T-helper 17 cell (primary cell): ENCODE measurements at places on chromosomes 4 and X.

DNA sequence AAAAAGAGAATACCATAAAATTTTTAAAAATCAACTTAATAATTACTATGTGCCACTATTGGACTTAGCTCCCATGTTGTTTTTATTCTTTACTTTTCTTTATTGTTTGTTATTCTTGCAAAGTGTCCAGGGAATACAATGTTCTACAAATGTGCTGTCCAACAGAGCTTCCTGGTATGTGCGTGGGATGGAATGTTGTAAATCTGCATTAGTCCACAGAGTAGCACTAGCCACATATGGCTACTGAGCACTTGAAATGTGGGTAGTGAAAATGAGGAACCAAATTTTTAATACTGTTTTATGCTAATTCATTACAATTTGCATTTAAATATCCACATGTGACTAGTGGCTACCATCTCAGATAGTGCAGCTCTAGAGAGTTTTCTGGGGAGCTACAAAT lies 14.3 kb upstream of the CORIN start:
- H3K36me3 ChIP-seq = peaks cover 5% of the 10 kb centered on the region
- H3K27ac ChIP-seq = no peak overlapping the region
- peaks cover 2% of the 10 kb centered on the region for H3K4me1 ChIP-seq
- H3K4me3 ChIP-seq = no peak overlapping the region

DNA sequence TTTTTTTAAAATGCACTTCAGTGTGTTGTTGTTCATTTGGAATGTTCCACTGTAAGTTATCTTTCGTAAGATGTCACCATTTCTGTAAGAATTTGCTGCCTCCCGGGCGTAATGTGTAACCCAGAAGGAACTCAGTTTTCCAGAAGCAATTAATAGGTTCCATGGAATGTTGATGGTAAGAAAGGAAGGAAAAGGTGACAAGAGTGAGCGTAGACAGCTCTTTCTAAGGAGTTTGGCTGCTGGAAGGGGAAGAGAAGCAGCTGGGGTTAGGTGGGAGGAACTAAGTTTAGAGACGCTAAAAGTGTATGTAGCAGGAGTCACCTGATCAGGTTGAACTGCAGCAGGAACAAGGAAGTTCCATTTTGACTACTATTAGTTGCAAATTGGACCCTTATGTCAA lies 35.9 kb downstream of the PNMA5 start:
- peak overlapping the region; percentile 81 for H3K27ac ChIP-seq
- H3K27me3 ChIP-seq = no peaks in the 10 kb centered on the region
- no peak for DNase-seq
- H3K4me1 ChIP-seq = peaks cover 2% of the 10 kb centered on the region
- peak overlapping the region; percentile 31 for H3K4me3 ChIP-seq
- H3K36me3 ChIP-seq = peaks cover 3% of the 10 kb centered on the region

GRCh38 chr4:141347684-141348083 lies 127.0 kb downstream of the ZNF330 start:
- peaks cover 2% of the 10 kb centered on the region for H3K36me3 ChIP-seq
- H3K4me3 ChIP-seq = no peak overlapping the region
- peaks cover 35% of the 10 kb centered on the region for H3K27me3 ChIP-seq
- no peak for DNase-seq

DNA sequence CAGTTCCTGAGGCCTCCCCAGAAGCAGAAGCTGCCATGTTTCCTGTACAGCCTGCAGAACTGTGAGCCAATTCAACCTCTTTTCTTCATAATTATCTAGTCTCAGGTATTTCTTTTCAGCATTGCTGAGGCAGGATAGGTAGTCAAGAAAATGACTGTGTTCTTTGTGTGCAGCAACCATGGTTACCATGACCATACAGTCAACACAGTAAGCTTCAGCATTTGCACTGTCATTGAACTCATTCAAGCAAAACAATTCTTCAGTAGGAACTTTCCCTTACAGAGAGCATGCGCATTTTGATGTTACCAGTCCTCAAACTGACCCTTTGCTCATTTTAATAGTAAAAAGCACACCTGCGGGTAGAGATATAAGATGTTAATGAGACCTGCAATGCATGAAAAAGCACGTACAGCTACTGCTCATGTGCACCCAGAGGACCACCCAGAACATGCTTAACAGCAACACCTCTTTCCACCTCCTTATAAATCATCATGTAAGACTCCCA lies 180.8 kb downstream of the PRKX start:
- peaks cover 9% of the 10 kb centered on the region for H3K27me3 ChIP-seq
- H3K27ac ChIP-seq = no peak overlapping the region
- H3K4me3 ChIP-seq = no peak overlapping the region

- peak overlapping the region; percentile 68 for H3K4me3 ChIP-seq
- no peaks in the 10 kb centered on the region for H3K27me3 ChIP-seq
- DNase-seq = no peak
- peaks cover 2% of the 10 kb centered on the region for H3K36me3 ChIP-seq
- H3K4me1 ChIP-seq = peaks cover 44% of the 10 kb centered on the region
Measured at GRCh38 chr4:113636877-113637276, 124.7 kb downstream of the CAMK2D start.

GRCh38 chr4:154854362-154854761 lies 73.3 kb downstream of the RBM46 start:
- H3K27me3 ChIP-seq = no peaks in the 10 kb centered on the region
- H3K36me3 ChIP-seq = no peaks in the 10 kb centered on the region
- no peak overlapping the region for H3K4me3 ChIP-seq
- no peak overlapping the region for H3K27ac ChIP-seq
- DNase-seq = no peak

DNA sequence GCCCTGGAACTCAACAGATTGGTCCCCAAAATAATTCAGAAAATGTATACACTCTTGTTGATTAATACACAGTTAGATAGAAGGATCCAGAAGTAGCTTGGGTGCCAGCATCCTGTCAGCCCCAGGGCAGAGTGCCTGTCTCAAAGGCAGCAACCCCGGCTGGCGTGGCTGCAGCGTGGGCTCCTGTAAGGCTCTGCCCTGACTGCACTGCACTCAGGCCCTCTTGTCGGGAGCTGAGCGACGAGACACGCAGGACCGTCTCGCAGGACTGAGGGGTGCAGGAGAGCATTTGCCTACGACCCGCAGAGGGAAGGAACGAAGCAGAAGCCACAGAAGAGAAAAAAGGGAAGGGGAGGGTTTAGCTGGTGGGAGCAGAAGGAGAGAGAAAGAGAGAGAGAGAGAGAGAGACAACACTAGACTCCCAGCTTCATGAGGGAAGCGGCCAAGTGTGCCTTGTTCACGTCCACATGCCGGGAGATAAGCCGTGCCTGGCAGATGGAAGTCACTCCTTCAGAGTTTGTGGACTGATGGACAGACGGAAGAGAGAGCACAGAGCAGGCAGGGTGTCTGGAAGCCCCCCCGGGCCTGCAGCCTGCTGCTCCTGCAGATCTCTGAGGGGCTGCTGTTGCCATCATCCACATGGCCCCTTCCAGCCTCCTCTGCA lies 38.7 kb upstream of the HELT start:
- H3K36me3 ChIP-seq = peaks cover 2% of the 10 kb centered on the region
- DNase-seq = no peak
- peaks cover 20% of the 10 kb centered on the region for H3K27me3 ChIP-seq
- H3K27ac ChIP-seq = no peak overlapping the region
- H3K4me3 ChIP-seq = no peak overlapping the region

GRCh38 chr4:7515390-7515902 lies 80.7 kb upstream of the PSAPL1 start:
- H3K27ac ChIP-seq = no peak overlapping the region
- H3K27me3 ChIP-seq = peaks cover 63% of the 10 kb centered on the region
- H3K4me1 ChIP-seq = peaks cover 3% of the 10 kb centered on the region
- no peak overlapping the region for H3K4me3 ChIP-seq

DNA sequence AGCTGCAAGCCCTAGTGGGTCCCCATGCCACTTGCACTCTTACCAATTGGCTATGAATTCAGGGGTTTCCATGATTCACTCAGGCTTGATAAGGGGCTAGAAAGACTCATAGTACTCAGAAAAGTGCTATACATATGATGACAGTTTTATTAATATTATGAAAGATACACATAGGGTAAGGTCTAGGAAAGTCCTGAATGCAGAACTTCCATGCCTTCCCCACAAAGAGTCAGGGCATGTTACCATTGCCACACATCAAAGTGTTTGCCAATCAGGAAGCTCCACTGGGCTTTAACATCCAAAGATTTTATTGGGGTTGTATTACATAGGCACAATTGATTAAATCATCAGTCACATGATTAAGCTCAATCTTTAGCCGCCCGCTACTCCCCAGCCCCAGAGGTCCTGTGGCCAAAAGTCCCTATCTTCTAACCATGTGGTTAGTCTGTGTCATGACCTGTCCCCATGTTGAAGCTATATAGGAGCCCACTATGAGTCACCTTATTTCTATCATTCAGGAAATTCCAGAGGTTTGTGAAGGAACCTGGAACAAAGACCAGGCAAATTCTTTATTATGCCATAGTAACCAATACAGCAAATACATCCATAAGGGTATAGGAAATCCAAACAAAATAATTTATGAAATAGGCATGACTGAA lies 635.6 kb downstream of the STPG2 start:
- H3K4me3 ChIP-seq = no peak overlapping the region
- no peaks in the 10 kb centered on the region for H3K36me3 ChIP-seq

GRCh38 chr4:185904381-185904780 lies 92.4 kb upstream of the SORBS2 start:
- H3K36me3 ChIP-seq = no peaks in the 10 kb centered on the region
- no peaks in the 10 kb centered on the region for H3K4me1 ChIP-seq
- no peak overlapping the region for H3K27ac ChIP-seq
- peaks cover 19% of the 10 kb centered on the region for H3K27me3 ChIP-seq

DNA sequence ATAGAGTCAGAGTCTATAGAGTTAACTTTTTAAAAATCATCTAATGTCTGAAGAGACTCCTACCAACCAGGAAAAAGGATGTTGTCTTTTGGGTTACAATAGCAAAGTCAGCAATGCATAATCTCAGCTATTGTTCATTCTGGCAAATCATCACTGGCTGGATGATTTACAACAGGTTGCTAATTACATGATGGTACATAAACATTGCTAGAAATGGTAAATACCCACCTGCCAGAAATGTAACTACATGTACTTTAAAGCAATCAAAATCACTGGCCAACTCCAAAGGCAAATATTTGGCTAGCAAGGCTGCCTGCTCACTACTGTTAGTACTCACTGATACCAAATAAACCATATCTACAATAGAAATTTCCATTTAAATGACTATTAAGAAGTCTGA lies 91.1 kb downstream of the PPP3CA start:
- H3K4me1 ChIP-seq = peaks cover 46% of the 10 kb centered on the region
- DNase-seq = no peak
- H3K27ac ChIP-seq = no peak overlapping the region

DNA sequence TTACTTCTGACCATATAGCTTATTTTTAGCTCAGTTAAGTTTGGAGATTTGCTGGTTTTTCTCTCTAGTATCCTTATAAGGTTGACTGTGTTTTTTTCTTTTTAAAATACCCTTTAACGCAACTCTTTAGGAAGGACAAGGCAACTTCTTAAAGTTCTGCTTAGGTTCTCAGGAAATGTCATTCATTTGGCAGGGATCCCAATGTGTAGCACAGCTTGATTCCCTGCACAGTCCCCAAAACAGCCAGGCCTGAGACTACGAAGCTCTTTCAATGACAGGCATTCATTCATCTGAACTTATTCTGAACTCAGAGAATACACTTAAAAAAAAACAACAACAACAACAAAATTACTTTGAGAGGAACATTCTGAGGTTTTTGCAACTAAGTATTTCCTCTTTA lies 1765.8 kb downstream of the PCDH7 start:
- H3K27me3 ChIP-seq = no peaks in the 10 kb centered on the region
- no peaks in the 10 kb centered on the region for H3K36me3 ChIP-seq
- H3K4me3 ChIP-seq = no peak overlapping the region
- no peak for DNase-seq

GRCh38 chr4:113537628-113538027 lies 223.9 kb downstream of the CAMK2D start:
- H3K4me3 ChIP-seq = no peak overlapping the region
- H3K4me1 ChIP-seq = peaks cover 7% of the 10 kb centered on the region
- H3K27ac ChIP-seq = no peak overlapping the region
- no peak for DNase-seq
- H3K36me3 ChIP-seq = peaks cover 11% of the 10 kb centered on the region
- H3K27me3 ChIP-seq = no peaks in the 10 kb centered on the region

DNA sequence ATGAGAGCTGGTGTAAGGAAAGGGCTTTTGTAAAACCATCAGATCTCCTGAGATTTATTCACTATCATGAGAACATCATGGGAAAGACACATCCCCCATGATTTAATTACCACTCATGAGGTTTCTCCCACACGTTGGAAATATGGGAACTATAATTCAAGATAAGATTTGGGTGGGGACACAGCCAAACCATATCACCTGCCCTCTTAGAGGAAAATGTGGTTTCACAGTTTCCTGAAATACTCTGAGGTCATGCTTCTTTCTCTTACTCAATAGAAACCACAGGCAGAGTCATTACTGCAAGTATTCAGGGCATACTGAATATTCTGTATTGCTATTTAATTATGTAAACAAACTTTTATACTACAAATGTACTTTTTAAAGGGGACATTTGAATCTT lies 1453.3 kb downstream of the PCDH18 start:
- no peak for DNase-seq
- H3K27me3 ChIP-seq = no peaks in the 10 kb centered on the region
- no peaks in the 10 kb centered on the region for H3K36me3 ChIP-seq
- no peak overlapping the region for H3K27ac ChIP-seq

- DNase-seq = no peak
- no peak overlapping the region for H3K4me3 ChIP-seq
- no peak overlapping the region for H3K27ac ChIP-seq
- H3K27me3 ChIP-seq = no peaks in the 10 kb centered on the region
- H3K36me3 ChIP-seq = no peaks in the 10 kb centered on the region
Measured at GRCh38 chrX:123442764-123443163, 258.7 kb downstream of the GRIA3 start.

- H3K36me3 ChIP-seq = no peaks in the 10 kb centered on the region
- peaks cover 14% of the 10 kb centered on the region for H3K4me1 ChIP-seq
- peaks cover 4% of the 10 kb centered on the region for H3K27me3 ChIP-seq
Measured at GRCh38 chrX:24260842-24261550, 52.9 kb downstream of the SUPT20HL2 start.

DNA sequence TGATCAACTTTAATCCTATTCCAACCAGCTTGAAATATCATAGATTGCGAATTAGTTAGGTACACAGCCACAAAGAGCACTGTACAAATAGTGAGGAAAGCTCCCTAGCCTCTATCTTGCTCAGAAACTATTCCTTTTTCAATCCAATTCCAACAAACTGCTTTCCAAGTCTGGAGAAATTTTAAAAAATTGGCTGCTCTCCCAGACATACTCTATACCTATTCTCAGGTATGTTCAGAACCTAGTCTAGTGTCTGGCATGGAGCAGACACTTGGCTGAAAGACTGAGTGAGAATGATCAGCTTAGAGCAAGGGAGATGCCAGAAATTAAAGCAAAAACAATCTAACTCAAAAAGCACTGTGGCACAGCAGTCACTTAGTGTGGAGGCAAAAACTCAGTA lies 105.9 kb downstream of the SLC10A7 start:
- no peak overlapping the region for H3K4me3 ChIP-seq
- H3K27ac ChIP-seq = no peak overlapping the region
- DNase-seq = no peak

- no peak overlapping the region for H3K27ac ChIP-seq
- no peaks in the 10 kb centered on the region for H3K4me1 ChIP-seq
- H3K27me3 ChIP-seq = no peaks in the 10 kb centered on the region
- H3K36me3 ChIP-seq = no peaks in the 10 kb centered on the region
- no peak overlapping the region for H3K4me3 ChIP-seq
Measured at GRCh38 chrX:11375614-11376119, 82.5 kb downstream of the AMELX start.

GRCh38 chr4:143481361-143481760 lies 32.1 kb upstream of the SMARCA5 start:
- H3K27me3 ChIP-seq = peaks cover 48% of the 10 kb centered on the region
- peak overlapping the region; percentile 6 for H3K27ac ChIP-seq
- H3K4me3 ChIP-seq = no peak overlapping the region
- no peaks in the 10 kb centered on the region for H3K4me1 ChIP-seq
- DNase-seq = no peak
